ENCODE measurements at places on chromosomes 5 and 9. TPM values are rescaled to one million over a fixed set of nuclear protein-coding genes. Genes with fewer than 3 reads are reported as not detected.
A peak's percentile ranks its signal among the peaks of the same experiment; 100 is the strongest.

DNA sequence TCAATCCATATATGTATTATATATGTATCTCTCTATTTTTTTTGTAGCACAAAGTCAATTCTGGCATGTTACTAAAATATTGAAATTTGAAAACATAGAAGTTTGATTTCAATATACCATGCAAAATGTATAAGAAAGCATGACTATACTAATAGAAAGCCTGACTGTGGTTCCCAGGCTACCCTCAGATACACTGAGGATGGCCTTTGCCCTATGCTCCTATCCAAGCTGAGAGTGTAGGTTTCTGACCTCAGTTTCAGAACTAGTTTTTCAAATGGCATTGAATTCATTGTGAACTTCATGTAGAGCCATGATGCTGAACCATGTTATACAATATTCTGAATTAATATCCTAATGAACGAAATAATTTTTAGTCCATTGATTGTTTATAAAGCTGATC is 220.4 kb upstream of the IZUMO3 start:
- no peaks in the 10 kb centered on the region for H3K4me1 ChIP-seq
- H3K36me3 ChIP-seq = no peaks in the 10 kb centered on the region
- no peak overlapping the region for H3K27ac ChIP-seq
- no peak for DNase-seq

GRCh38 chr5:80631278-80632259 is 22.9 kb upstream of the MSH3 start:
- H3K36me3 ChIP-seq = peaks cover 50% of the 10 kb centered on the region
- H3K27ac ChIP-seq = no peak overlapping the region
- H3K27me3 ChIP-seq = no peaks in the 10 kb centered on the region
- DNase-seq = no peak

GCNT1 gene
- 4.9 TPM for total RNA-seq

DNA sequence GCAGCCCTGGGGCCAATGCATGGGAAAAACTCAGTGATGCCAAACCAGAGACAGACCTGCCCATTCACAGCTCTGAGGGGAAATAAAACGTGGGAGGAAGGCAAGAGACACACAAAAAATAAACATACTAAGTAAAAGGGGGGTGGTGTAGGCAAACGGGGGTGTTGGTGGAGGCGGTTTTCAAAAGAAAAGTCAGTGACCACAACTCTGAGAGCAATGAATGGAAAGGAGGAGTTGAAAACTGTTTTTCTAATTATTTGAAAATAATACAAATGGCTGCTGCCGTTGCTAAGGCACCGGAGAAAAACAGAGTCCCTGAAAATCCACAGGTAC is 293.5 kb downstream of the EFNA5 start:
- H3K27ac ChIP-seq = no peak overlapping the region
- DNase-seq = no peak
- H3K4me1 ChIP-seq = no peaks in the 10 kb centered on the region
- no peaks in the 10 kb centered on the region for H3K27me3 ChIP-seq
- no peaks in the 10 kb centered on the region for H3K36me3 ChIP-seq

DNA sequence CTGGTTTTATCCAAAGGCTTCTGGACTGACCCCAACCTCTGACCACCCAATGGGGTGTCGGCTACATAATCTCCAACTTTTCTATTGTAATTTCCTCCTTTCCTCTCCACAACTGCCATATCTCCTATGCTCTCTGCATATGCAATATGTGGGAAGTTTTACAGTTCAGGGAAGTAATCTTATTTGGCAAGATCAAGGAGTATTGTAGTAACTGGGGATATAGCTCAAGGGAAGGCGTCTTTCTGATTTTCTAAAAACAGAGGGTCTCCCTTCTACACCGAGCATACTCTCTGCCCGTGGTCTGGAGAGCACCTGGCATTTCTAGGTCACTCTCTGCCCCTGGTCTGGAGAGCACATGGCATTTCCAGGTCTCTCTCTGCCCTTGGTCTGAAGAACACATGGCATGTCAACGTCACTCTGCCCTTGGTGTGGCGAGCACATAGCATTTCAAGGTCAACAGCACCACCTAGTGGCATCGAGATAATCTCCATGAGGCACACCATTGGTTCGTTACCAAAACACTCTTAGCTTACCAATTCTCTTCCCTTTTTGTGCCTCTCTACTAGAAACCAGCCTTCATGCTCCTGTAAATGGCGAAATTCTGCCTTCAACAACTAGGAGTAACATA is 616.4 kb upstream of the NUDT12 start:
- H3K27me3 ChIP-seq = no peaks in the 10 kb centered on the region
- no peaks in the 10 kb centered on the region for H3K36me3 ChIP-seq
- peak; percentile 37 for DNase-seq

DNA sequence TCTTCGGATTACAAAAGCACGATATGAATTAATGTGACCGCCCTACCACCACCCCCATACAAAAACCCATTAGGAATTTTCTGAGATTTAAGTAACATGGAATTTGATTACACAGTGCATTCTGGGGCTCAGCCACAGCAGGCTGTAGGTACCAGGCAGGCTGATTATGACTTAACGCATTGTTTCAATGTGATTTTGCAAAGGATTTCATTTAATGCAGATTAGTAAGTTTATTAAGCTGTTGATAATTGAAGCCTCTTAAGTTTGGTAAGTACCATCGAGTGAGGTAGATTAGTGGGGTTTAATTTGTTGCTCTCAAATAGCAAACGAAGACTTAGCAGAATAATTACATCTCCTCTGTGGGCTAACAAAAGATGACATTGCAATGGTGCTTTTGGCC is 240.1 kb downstream of the TRPM3 start:
- no peaks in the 10 kb centered on the region for H3K4me1 ChIP-seq
- no peak overlapping the region for H3K27ac ChIP-seq

GRCh38 chr9:35834260-35835215 is 5.5 kb downstream of the TMEM8B start:
- no peak overlapping the region for H3K27ac ChIP-seq
- H3K36me3 ChIP-seq = no peaks in the 10 kb centered on the region
- no peaks in the 10 kb centered on the region for H3K27me3 ChIP-seq
- H3K4me3 ChIP-seq = no peak overlapping the region
- peaks cover 15% of the 10 kb centered on the region for H3K4me1 ChIP-seq

GRCh38 chr5:13939638-13940037 is 4.8 kb downstream of the DNAH5 start:
- H3K36me3 ChIP-seq = no peaks in the 10 kb centered on the region
- no peaks in the 10 kb centered on the region for H3K4me1 ChIP-seq
- DNase-seq = no peak
- H3K27ac ChIP-seq = no peak overlapping the region

DNA sequence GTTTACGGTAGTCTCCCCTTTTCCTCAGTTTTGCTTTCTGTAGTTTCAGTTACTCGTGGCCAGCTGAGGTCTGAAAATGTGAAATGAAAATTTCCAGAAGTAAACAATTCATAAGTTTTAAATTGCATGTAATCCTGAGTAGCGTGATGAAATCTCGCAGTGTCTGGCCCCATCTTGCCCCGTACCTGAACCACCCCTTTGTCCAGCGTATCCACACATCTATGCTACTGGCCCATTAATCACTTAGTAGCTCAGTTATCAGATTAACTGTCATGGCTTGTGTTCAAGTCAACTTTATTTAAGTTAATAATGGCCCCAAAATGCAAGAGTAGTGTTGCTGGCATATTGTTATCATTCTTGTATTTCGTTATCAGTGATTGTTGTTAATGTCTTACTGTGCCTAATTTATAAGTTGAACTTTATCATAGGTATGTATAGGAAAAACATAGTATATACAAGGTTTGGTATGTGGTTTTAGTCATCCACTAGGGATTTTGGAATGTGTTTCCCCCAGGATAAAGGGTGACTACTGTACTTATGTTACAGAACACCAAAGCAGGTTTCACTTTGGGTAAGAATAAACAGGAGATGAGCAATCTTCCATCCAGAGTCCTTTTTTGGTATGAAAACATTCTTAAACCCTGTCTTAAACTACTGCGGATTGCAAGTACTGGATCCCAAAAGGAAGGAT is 118.4 kb upstream of the KCNN2 start:
- no peaks in the 10 kb centered on the region for H3K4me1 ChIP-seq
- H3K4me3 ChIP-seq = no peak overlapping the region

DNA sequence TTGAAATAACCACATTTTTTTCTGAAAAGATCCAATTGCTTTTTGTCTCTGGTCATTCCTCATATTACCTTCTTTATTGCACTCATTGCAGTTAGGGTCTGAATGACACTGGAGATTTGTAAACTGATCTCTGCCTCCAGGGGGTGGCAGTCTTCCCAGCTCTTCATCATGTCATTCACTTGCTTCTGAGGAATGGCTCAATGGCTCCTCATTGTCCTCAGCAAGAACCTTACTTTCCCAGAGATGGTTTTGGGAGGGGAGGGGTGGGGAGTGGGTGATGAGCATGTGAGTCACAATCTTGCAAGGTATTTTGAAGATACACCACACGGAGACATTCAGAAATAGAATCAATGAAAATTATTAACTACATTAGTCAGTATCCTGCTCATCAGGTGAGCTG is 159.8 kb upstream of the GAS1 start:
- no peak overlapping the region for H3K27ac ChIP-seq
- no peaks in the 10 kb centered on the region for H3K4me1 ChIP-seq

MARCOL gene
- total RNA-seq = not detected

GRCh38 chr5:82152978-82153481 is 125.1 kb downstream of the RPS23 start:
- H3K27ac ChIP-seq = no peak overlapping the region
- H3K4me1 ChIP-seq = no peaks in the 10 kb centered on the region
- DNase-seq = no peak
- no peak overlapping the region for H3K4me3 ChIP-seq

DNA sequence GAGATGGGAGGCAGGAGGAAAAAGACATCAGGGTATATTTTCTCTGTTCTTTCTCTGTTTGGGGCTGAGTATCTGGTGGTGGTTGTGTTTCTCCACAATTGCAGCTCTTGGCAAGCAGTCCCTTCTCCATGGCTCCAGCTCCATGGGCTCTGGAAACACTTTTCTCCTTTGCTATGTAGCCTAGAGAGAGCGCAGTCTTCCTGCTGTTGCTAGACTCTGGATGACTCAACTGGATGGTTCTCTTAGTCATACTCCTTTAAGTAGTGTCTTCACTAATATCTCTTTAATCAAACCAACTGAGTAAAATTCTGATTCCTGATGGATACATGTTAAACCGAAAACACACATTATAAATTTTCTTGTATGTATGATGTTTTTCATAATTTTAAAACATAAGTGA is 3.3 kb upstream of the PLGRKT start:
- no peak overlapping the region for H3K4me3 ChIP-seq
- H3K27ac ChIP-seq = no peak overlapping the region
- peaks cover 2% of the 10 kb centered on the region for H3K27me3 ChIP-seq
- peaks cover 7% of the 10 kb centered on the region for H3K36me3 ChIP-seq
- DNase-seq = no peak

SLC6A18 gene
- total RNA-seq = not detected

GMCL2 gene
- not detected for total RNA-seq

DNA sequence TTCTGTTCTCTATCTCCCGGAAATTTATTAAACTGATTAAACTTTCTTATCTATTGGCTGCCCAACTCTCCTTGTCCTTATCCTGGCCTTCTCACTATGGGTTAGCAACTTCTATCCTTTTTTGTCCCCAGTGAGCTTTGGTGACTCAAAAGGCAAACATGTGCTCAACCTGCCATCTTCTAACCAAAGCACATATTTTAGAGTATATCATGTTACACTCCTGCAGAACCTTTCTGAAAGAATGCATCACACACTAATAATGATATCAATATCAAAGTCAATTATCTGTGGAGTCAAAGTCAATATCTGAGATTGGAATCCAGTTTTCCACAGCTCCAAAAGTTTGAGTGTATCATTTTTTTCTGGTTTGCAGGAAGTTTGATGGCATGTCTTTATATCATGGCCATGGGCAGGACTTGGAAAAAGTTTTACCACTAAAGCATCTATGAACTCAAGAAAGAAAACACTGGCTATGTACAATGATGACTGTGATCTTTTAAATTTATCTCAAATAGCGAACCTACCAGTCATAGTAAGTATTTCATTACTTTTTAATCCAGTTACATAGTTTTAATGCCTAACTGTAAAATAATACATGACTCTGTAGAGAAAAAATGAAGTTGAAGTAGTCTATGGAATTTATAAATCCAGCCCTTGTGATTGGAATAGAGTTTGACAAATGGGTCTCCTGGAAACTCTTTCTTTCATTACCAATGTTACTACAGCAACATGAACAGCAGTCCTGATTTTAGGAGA is 166.8 kb downstream of the DROSHA start:
- peaks cover 7% of the 10 kb centered on the region for H3K27me3 ChIP-seq
- H3K27ac ChIP-seq = no peak overlapping the region
- H3K36me3 ChIP-seq = no peaks in the 10 kb centered on the region
- DNase-seq = no peak
- no peaks in the 10 kb centered on the region for H3K4me1 ChIP-seq

- DNase-seq = no peak
- H3K27me3 ChIP-seq = no peaks in the 10 kb centered on the region
- no peak overlapping the region for H3K4me3 ChIP-seq
- no peaks in the 10 kb centered on the region for H3K36me3 ChIP-seq
These were observed 12.9 kb downstream of the PHYHD1 start for GRCh38 chr9:128933731-128934130.

GRCh38 chr9:134378901-134379338 is 52.7 kb downstream of the RXRA start:
- no peak overlapping the region for H3K4me3 ChIP-seq
- H3K36me3 ChIP-seq = no peaks in the 10 kb centered on the region
- DNase-seq = no peak
- H3K27me3 ChIP-seq = no peaks in the 10 kb centered on the region
- H3K27ac ChIP-seq = no peak overlapping the region
- peaks cover 22% of the 10 kb centered on the region for H3K4me1 ChIP-seq

DNA sequence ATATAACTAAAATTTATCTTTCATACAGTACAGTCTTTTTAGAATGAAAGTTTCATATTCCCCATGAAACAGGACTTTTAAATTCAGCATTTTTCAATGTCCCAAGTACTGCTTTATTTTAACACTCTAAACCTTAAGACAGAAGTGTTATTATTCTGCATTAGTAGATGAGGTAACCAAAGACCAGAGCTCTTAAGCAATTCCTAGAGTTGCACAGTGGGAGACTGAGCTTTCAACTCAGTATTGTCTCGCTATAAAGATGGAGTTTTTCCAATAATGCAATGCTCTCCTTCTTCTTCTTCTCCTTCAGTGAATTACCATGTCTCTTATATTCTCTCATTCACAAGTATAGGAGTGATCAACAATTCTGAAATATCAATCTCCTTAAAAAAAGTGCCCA is 479.7 kb downstream of the CETN3 start:
- no peaks in the 10 kb centered on the region for H3K36me3 ChIP-seq
- H3K27me3 ChIP-seq = no peaks in the 10 kb centered on the region
- no peak overlapping the region for H3K27ac ChIP-seq

UNC5A gene
- total RNA-seq = not detected

C1QTNF3 gene
- 1.3 TPM for total RNA-seq

DNA sequence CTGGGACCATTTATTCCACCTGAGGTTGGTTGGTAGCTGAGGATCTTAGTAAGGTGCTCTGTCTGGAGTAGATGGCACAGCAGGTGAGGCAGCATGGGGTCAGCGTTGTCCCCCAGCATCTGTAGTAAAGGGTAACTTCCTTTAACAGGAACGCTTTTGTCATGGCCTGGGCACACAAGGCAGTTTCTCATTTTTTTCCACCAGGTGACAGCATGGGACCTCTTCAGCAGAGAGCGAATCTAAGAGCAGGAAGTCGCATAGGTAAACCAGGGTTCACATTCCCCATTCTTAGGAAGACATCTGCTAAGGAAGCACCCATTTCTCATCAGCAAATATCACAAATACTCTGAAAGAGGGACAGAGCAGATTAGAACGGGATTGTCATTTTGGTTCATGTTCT is 56.5 kb downstream of the GPR107 start:
- H3K4me1 ChIP-seq = peaks cover 33% of the 10 kb centered on the region
- no peak overlapping the region for H3K27ac ChIP-seq
- DNase-seq = peak; percentile 52
- peaks cover 35% of the 10 kb centered on the region for H3K36me3 ChIP-seq
- no peaks in the 10 kb centered on the region for H3K27me3 ChIP-seq

All from activated CD8-positive, alpha-beta T cell treated with anti-CD3 and anti-CD28 coated beads for 36 hours (primary cell).